ENCODE measurements at places on chromosomes 11 and 22.

GRCh38 chr11:65205602-65205967 is 23.9 kb downstream of the CAPN1 start:
- no peak for DNase-seq

DNA sequence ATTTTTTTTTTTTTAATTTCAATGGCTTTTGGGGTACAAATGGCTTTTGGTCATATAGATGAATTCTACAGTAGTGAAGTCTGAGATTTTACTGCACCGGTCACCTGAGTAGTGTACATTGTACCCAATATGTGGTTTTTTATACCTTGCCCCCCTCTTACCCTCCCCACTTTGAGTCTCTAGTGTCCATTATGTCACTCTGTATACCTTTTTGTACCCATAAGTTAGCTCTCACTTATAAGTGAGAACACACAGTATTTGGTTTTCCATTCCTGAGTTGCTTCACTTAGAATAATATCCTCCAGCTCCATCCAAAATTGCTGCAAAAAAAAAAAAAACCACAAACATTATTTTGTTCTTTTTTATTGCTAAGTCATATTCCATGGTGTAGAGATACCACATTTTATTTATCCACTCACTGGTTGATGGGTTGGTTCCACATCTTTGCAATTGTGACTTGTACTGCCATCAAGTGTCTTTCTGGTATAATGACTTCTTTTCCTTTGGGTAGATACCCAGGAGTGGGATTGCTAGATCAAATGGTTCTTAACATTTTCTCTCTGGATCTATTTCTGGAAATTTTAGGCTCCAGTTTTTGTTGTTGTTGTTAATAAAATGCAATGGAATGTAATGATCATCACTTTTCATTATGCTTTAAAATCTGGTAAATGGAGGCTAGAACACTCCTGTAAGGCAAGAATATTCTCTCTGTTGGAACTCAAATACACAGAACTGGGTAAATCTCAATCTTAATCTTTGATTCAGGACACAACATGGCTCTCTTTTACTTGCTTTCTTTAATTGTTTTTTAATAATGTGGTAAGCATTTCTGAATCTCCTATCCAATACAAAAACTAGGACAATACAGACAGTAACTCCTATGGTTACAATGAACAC is 10.3 kb downstream of the NEAT1 start:
- no peak for DNase-seq

DNA sequence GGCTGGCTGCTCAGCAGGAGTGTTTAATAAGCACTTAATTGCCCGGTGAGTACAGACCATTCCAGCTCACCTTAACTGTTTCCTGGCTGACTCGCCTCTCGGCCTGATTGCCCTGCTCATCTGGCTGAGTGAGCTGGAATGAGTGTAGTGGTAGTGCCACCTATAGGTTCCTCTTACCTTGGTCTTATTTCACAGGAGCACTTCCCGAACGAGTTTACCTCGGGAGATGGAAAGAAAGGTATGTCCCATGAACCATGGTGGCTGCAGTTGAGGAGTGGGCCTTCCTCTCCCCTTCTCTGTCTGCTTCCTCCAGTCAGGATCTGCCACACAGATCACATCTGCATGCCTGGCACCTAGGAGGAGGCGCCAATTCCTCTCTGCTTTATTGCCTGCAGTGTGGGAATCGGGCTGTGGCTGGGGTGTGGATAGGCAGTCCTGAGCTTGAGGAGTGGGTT is 26.7 kb downstream of the UPB1 start:
- DNase-seq, result peak; percentile 86

DNA sequence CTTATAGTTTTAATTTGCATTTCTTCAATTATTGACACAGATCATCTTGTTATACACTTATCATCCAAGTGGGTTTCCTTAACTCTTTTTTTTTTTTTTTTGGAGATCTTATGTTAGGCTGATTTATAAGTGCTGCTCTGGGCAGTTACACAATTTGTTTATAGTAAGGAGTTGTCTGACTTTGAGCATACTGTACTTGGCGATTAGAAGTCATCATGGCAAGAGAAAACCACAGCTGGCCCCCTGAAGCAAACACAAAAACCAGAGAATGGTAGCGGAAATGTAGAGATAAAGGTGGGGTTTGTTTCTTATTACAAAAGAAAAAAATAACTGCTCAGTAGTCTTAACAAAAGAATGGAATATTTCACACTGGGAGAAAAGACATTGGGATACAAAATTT is 292.6 kb downstream of the SWAP70 start:
- no peak for DNase-seq

GRCh38 chr22:19121631-19122142 is 525 bp downstream of the DGCR2 start:
- DNase-seq, result peak; percentile 23

GRCh38 chr11:126997196-126997595 is 3.4 kb downstream of the KIRREL3 start:
- DNase-seq, result no peak

DNA sequence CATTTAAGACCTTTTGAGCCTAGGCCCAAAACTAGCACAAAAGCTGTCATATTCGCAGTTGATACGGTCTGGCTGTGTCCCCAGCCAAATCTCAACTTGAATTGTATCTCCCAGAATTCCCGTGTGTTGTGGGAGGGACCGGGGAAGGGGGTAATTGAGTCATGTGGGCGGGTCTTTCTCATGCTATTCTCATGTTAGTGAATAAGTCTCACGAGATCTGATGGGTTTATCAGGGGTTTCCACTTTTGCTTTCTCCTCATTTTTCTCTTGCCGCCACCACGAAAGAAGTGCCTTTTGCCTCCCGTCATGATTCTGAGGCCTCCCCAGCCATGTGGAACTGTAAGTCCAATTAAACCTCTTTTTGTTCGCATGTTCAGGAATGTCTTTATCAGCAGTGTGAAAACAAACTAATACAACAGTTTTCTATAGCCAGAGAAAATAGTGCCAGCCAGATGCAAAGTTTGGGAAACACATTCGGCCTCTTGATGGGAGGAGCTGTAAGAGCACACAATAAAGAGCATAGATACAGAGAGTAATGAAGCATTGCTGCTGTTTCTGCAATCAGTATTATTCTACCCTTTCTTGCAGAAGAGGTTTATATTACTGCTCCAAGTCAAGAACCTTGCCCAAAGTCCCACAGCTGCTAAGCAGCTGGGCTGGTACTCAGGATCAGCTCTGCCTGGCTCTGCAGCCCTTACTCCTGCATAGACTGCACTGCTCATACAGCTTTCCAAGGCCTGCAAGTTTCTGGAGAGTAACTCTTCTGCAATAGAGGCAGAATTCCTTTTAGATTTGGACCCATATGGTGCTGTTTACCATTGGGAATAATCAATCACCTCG is 2.0 kb upstream of the ZNF195 start:
- no peak for DNase-seq

- no peak for DNase-seq
Observed at GRCh38 chr22:32501836-32502752, 27.5 kb downstream of the FBXO7 start.

GRCh38 chr22:49210606-49211005 is 617.1 kb downstream of the BRD1 start:
- no peak for DNase-seq

GRCh38 chr22:45891471-45891995 is 85.4 kb downstream of the WNT7B start:
- no peak for DNase-seq

- DNase-seq, result peak; percentile 79
Observed at GRCh38 chr11:35389897-35390465, 29.4 kb downstream of the SLC1A2 start.

GRCh38 chr11:117550466-117550865 is 222.8 kb downstream of the CEP164 start:
- no peak for DNase-seq

- DNase-seq, result no peak
Observed at GRCh38 chr11:97880209-97880608, 1140.5 kb upstream of the CNTN5 start.

DNA sequence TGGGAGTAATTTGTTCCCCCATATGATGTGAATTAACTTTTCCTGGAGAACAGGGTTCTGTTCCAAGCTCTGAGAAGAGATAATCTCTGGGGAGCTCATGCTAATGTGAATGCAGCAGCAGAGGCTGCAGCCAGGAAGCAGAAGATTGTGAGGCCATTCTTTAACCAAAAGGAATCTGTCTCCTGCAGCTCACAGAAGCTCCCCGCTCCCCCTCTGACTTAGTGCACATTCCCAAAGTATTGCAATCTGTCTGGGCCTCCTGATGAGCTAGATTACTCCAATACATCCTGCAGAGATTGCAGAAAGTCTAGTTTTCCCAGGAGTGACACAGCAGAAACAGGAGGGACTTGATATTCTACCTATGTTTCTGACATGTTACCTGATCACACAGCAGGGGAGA is 420.6 kb upstream of the FAT3 start:
- DNase-seq, result no peak

DNA sequence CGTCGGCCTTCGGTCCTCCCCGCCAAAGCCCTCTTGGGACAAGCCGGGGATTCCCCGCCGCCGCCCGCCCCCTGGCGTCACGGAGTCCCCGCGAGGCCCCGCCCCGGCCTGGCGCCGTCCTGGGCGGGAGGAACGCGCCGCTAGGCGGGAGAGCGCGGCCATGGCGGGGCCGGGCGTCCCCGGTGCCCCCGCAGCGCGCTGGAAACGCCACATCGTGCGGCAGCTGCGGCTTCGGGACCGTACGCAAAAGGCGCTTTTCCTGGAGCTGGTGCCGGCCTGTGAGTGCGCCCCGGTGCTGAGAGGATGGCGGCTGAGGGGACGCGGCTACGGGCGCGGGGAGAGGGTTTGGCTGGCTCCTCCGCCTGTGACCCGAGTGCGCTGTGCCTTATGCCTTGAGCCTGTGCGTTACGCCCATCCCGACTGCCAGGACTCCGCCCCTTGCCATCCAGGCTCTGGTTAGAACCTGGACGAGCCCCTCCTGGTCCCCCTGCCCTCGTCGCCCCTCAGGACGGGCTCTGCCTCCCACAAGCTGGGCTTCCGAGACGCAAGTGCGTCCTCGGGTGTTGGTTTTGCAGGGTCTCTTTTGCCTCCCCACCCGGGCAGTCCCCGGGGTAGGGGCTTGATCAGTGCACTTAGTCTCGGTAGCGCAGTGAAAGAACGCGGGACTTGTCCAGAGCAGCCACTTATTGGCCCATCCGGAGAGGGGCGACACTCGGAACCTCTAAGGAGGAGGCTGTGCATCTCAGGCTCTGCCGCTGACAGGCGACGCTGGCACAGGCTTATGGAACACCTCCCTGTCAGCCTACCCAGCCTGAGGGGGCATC is at the start of gene ATG16L2:
Gene ATG16L2 (plus strand): TSS at position 126 of the 824 bp plus-strand sequence. CDS start 35 bp downstream, at position 161.
- DNase-seq, result peak; percentile 90

DNA sequence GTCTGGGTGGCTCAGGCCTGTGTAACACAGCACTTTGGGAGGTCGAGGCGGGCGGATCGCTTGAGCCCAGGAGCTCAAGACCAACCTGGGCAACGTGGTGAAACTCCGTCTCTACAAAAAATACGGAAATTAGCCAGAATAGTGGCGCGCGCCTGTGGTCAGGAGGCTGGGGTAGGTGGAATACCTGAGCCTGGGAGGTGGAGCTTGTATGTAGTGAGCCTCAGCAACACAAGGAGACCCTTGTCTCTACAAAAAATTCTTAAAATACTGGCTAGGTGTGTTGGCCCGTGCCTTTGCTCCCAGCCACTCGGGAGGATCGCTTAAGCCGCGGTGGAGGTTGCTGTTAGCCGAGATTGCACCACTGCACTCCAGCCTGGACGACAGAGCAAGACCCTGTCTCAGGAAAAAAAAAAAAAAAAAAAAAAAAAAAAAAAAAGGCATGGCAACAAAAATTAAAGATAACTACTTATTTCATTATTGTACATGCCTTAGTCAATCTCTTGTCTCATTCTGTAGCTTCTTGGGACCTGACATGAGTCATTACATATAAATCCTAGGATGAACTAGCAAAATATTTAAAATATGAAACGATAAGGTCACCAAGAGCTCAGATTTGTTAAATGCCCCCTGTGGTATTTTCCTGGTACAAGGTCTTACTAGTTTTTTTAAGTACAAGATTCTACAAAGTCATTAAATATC is 1.1 kb downstream of the TAF1D start:
- DNase-seq, result no peak

- peak; percentile 94 for DNase-seq
Observed at GRCh38 chr11:101914738-101915426, at the start of gene CEP126. CEP126 (plus strand) TSS chr11:101915010; CDS start chr11:101915285, 275 bp downstream.

DNA sequence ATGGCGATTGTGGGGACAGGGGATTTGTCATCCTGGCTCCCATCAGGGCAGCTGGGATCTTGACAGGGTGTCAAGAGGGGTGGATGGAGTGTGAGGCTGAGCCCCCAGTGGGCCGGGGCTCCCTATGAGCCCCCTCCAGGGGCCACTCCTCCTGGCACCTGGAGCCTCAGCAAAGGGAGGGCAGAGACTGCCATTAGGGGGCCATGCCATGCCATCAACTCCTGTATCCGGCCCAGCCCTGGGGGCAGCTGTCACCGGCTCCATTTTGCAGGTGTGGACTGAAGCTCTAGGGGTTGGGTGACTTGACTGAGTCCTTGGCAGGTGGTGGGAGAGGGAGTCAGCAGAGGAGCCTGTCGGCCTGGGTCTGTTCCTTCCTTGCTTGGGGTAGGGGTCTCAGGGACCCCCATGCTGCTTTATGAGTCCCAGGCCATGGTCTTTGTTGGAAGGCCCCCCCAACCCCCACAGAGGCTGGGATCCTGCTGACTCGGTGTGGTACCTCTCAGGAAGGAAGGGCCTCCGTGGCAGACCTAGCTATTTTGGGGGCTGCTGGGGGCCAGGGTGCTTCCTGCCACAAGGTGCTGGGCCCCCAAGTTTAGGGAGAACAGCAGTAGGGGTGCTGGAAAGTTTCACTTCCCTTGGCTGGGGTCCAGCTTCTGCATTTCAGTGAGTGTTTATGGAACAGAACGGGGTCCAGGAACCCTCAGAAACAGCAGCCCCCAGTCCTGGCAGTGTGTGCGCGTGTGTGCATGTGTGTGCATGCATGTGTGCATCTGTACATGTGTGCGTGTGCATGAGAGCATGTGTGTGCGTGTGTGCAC is 1.5 kb downstream of the ACY3 start:
- no peak for DNase-seq

DNA sequence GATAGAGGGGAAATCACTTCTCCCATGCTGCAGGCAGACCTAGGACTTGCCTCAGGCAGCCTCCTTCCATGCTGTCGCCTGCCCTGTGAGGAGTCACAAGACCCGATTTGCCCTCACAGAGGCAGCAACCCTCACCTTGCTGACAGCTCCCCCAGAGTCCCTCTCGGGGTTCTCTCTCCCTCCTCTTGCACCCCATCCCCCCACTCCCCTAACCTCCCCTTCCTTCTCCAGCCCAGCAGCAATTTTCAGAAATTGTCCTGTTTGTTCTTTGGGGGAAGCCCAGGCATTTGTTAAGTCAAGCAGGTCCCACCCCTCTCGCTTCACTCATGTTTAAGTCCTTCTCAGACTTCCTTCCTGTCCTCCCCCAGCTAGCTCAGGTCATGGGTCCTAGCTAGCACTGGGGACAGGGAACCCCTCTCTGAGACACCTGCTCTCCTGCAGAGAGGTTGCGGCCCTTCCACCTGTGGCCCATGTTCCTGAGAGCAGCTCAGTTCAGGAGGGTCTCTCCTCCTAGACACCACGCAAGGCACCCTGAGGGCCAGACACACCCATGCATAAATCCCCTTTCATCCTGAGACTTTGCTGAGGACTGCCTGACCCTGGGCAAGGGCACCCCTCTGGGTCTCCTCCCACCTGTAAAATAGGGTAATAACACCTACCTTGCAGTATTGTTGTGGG is 6.3 kb upstream of the FXYD2 start:
- no peak for DNase-seq

- DNase-seq, result no peak
Observed at GRCh38 chr22:35229865-35230264, 27.4 kb upstream of the HMGXB4 start.

- DNase-seq, result no peak
Observed at GRCh38 chr22:43375951-43376455, 32.8 kb upstream of the SCUBE1 start.

GRCh38 chr11:1029654-1030053 is 6.9 kb downstream of the MUC6 start:
- DNase-seq, result no peak

Measured in NCI-H774 (cell line).